ENCODE measurements at places on chromosomes 2 and 18.

GRCh38 chr18:80183273-80184050 is 63.9 kb downstream of the PARD6G start:
- no peak for DNase-seq

DNA sequence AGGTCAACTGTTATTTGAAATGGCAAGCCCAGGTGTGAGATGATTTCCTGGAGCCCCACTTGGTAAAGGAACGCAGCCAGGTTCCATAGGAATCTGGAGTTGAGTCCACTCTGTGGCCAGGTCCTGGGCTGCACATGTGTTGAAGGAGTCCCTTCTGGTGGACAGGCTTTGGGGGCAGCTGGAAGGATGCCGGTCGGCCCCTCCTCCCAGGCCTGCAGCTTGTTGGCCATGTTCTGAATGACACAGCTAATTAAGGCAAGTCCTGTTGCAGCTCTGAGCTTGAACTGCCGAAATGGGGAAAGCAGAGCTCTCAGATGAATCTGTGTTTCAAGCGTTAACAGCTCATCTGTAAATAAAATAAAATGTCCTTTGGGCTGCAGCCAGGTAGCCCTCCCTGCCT is 23.8 kb downstream of the EN1 start:
- DNase-seq: no peak

DNA sequence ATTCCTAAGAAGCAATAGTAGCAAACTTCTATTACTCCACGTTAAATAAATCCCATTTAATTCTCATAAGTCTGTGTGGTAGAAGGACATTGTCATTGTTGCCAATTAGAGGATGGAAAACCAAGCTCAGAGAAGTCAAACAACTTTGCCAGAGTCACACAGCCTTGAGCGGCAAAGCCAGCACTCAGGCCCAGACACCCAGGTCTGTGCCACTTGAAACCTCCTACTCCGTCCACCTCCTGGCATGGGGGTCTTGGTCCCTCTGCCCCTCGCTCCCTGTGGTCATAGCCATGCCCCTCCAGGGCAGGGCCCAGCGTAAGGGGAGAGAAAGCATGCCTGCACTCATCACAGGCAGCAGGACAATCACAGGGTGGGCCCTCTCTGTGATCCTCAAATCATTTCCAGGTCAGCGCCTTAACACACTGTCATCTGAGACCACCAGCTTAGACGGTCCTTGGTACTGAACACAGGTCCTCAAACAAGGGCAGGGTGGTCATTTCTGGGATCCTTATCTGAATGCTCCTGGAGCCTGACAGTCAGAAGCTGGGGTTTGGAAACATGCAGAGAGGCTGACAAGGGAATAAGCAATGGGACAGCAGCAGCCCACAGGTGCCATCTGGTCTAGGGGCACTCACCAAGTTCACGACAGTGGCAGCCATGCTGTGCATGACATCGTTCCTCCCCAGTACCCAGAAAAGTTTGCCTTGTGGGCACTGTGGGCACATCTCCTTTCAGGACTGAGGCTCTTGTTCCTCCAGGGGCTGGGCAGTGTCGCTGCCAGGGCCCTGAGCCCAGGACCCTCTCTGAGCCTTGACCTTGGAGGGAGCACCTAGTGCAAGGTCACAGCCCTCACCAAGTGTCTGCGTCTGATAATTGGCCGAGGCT is 38.2 kb downstream of the FAM178B start:
- DNase-seq: no peak

GRCh38 chr18:58464104-58464625 is 164.7 kb downstream of the ALPK2 start:
- no peak for DNase-seq

- DNase-seq: no peak
Observed at GRCh38 chr2:127485051-127485693, 41.1 kb downstream of the IWS1 start.

DNA sequence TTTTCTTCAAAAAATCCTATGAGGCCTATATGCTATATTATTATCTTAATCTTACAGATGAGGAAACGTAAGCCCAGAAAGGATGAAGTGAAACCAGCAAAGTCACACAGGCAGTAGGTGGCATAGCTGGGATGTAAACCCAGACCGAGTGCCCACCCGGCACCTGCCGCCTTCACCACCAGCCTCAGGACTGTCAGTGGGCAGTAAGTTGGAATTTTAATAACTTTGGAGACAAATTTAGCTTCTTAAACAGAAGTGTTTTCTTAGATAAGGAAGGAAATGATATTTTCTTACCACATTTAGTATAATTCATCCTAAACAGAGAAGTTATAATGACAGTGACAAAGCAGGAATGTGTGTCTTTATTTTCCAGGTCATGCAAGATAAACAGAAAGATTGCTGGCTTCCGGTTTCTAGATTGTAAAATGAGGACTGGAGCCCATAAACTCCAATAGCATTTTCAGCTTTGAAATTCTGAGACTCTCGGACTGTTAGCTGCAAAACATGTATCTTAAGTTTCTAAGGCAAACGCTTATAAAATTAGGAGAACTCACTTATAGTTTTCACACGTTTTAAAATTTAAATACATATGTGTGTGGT is 59.3 kb downstream of the CD8B2 start:
- DNase-seq: no peak

All from M059J (cell line).